ENCODE measurements at places on chromosomes 7 and 10.

GRCh38 chr10:122457934-122458333 lies 3.4 kb upstream of the HTRA1 start:
- DNase-seq = no peak

GRCh38 chr10:26334932-26335573 lies 103.1 kb upstream of the APBB1IP start:
- peak; percentile 41 for DNase-seq

DNA sequence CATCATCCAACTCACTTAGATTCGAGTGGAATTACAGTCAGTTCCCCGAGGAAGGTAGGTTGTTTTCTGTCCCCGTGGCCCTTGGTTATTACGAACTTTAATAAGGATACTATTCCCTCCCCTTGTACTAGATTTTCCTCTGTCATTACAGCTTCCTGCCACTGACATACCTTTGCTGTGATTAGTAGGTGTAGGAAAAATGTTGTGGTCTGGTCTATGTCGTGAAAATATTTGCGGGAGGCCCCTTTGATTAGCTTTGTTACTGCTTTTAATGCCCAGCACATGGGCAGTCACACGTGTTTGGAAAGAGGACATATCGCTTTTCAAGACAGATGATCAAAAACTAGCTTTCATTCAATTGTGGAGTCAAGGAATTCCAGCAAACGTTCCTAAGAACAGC lies 92.2 kb downstream of the GATA3 start:
- DNase-seq = no peak

DNA sequence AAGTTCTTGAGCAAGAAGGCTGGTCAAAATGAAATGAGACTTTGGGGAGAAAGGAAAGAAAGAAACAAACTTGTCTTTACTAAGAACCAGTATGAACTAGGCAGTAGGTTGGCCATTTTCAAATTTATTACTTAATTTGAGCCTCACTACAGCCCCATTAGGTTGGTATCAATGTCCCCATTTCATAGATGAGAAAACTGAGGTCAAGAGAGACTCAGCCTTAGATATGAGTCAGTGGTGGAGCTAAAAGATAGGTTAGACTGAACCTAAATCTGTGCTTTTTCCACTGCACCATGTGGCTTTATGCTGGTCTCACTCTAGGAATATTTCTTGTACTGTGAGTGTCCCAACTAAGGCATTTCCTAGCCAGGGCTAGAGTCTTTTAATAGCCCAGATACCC lies 8.8 kb downstream of the ZNF503 start:
- no peak for DNase-seq

- no peak for DNase-seq
Measured at GRCh38 chr7:80225361-80225760, 90.7 kb downstream of the GNAI1 start.

DNA sequence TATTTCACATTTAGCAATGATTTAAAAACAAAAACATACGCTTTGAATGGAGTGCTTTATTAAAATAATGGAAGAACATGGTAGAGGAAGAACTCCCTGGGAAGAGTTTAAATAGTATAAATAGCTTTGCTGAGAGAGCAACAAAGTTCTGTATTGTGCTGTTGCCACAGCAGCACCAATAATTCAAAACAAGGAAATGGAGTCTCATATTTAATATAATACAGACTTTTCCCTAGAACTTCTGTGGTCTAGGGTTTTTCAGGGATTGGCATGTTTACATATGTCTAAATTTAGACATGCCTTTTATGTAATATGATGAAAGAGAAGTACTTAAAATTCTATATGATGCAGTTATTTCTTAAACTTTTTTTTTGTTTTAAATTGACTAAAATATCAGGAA lies 217.2 kb upstream of the HDAC9 start:
- no peak for DNase-seq

DNA sequence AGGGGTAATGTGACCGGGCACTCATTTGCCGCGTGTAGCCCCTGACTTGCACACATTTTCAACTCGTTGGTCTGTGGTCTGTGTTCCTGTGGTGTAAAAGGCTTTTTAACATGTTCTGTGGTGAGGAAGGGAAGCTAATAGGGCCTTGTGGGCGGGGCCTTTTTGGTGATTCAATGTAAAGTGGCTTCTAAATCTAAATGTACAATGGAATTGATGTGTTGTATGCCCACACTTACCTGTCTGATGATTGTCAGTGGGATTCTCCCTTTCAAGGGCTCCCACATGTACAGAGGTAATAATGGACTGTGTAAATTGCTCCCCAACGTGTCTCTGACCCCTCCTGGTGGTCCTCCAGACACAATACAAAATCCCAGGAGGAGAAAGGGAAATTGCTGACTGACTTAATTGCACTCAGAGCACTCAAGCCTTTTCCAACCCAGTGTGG lies 43.1 kb upstream of the GATAD1 start:
- peak; percentile 22 for DNase-seq

GRCh38 chr10:90407851-90408250 lies 450.0 kb downstream of the HTR7 start:
- DNase-seq = no peak

GRCh38 chr10:33612551-33612950 lies 278.1 kb upstream of the NRP1 start:
- DNase-seq = no peak

DNA sequence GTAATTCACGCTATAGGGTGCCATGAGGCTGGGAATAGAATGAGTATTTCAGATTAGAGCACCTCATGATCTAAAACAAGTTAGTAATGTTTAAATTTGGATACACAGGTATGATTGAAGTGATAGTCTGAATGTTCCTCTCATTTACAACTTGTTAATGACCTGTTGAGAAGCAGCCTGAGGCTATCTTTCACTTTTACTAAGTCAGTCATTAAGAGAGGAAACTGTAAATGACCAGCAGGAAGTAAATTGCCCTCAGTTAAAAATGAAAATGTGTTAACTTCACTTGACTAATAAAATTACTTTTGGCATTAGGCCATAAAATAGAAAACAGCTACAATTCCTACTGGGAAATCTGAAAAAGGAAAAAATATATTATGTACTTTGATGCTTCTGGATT lies 1042.0 kb downstream of the DNAJB9 start:
- DNase-seq = no peak

DNA sequence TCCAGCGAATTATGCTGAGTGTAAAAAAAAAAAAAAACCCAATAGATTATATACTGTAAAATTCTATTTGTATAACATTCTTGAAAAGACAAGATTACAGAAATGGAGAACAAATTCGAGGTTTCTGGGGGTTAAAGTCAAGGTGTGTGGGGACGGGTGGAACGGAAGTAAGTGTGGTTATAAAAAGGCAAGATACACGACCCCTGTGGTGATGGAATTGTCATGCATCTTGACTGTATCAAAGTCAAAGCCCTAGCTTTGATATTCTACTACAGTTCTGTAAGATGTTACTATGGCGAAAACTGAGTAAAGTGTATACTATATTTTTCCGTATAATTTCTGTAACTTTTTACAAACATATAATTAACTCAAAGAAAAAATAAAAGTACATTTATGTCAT lies 718.2 kb upstream of the PCDH15 start:
- DNase-seq = no peak

- DNase-seq = no peak
Measured at GRCh38 chr10:13761490-13762091, 174.8 kb downstream of the PRPF18 start.

DNA sequence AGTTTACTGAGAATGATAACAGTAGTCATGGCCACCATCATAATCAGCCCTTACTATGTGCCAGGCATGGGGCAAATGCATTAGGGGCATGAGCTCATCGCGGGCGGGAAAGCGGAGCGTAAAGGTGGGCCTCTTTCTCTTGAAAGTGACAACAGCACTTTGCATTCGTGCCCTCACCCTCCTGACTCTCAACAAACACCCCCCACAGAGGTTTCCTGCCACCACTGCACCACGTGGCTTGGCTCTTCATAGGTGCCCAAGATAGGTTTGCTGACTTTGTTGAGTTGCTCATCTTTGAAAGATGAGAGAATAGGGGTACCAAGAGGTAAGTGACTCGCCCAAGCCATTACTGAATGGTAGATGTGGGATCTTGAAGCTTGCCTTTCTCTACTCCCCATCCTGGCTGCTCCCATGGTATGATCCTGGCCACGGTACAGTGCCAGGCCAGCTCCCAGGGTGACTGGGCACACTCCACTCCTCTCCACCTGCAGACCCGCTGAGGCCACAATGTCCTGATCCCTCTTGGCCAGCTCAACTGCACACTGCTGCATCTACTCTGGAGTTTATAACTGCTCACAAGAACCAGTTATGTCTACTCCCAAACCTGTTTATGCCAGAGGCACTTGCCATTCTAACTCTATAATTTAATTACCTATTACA lies 26.0 kb downstream of the SLIT1 start:
- DNase-seq = no peak

- DNase-seq = no peak
Measured at GRCh38 chr7:2483494-2483893, 7.3 kb upstream of the GRIFIN start.

DNA sequence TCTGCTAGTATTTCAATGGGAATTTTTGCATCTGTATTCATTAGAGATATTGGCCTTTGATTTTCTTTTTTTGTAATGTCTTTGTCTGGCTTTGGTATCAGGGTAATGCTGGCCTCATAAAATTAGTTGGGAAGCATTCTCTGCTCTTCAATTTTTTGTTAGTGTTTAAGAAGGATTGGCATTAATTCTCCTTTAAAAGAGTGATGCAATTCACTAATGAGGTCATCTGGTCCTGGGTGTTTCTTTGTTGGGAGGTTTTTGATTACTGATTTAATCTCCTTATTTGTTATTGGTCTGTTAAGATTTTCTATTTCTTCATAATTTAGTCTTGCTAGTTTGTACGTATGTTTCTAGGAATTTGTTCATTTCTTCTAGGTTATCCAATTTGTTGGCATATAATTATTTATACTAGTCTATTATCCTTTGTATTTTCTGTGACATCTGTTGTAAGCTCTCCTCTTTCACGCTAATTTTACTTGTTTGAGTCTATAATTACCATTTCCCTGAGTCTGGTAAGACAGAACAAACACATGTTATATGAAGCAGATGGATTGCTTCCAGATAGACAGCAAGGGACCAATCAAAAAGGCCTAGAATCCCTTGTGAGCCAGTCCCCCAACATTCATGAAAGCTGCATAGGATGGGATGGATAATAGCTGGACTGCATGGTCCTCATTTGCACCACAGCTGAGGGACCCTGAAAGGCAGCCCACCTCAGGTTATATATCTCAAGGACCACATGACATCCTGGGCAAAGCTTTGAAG lies 54.4 kb downstream of the MTPAP start:
- DNase-seq = no peak
